HFFc6 (cell line): ENCODE measurements at places on chromosomes 16 and 17.
A peak's percentile ranks its signal among the peaks of the same experiment; 100 is the strongest.

- DNase-seq: no peak
These were observed 555 bp downstream of the HDAC5 start for GRCh38 chr17:44122816-44123355.

DNA sequence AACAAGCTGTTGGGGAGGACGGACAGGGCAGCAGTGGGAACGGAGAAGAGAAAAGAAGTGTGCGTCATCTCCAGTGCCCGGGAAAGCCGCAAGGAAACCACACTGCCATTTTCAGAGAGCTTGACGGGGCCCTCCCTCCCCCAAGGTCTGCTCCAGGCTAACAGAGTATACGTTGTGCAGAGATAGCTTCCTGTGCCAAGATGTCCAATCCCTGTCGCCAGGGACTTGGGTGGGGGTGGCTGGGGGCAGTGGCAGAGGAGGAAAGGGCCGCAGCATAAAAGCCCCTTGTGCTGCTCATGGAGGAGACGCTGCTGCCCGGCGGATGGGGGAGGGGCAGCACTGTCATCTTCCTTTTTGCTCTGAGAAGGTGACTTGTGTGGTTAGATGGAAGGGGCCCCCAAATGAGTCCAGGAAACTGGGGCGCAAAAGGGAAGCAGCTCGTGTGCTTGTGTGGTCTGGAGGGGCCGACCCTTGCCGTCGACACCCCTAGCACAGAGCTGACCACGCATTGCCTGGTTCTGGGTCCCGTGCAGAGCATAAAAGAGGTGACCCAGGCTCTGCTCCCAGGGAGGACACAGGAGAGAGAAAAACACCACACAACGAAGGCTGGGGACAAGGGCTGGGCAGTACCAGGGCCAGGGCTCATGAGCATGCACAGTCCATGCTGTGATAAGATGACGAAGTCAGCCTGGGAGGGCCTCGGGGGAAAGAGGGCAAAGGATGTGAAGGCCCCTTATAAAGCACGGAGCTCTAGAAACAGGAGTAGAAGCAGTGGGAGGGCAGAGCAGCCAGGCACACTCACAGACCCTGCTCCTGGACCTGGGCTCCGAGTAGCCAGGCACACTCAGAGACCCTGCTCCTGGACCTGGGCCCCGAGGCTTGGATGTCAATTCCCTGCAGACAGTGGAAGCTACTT, 372.7 kb downstream of the SLC39A11 start:
- no peak for DNase-seq

DNA sequence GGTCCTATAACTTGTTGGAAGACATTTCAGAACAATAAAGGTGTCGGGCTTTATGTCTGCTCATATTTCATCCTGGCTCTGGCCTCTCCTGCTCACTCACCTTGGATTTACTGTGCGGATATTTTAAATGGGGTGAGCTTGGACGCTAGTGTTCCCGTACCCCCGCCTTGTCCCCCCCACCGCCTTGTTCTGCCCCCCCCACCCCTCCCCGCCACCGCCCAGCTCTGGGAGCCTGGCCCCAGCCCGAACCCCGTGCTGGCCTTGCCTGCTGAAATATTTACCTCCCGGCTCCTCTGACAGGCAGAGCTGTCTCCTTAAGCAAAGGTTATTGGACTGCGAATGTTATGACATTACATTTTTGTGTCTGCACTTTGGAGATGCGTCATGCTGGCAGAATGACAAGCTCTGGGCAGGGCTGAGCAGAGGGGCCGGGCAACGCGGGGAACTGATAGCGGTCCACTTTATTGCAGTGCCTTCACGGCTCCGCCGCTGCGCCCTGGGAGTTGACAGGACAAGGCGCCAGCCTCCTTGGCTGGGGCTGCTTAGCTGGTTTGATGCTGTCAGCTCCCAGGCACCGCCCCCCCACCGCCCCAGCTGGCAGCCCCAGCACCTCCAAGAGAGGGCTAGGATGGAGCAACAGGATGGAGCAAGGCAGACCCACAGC, 222.5 kb upstream of the GSE1 start:
- peak; percentile 92 for DNase-seq

DNA sequence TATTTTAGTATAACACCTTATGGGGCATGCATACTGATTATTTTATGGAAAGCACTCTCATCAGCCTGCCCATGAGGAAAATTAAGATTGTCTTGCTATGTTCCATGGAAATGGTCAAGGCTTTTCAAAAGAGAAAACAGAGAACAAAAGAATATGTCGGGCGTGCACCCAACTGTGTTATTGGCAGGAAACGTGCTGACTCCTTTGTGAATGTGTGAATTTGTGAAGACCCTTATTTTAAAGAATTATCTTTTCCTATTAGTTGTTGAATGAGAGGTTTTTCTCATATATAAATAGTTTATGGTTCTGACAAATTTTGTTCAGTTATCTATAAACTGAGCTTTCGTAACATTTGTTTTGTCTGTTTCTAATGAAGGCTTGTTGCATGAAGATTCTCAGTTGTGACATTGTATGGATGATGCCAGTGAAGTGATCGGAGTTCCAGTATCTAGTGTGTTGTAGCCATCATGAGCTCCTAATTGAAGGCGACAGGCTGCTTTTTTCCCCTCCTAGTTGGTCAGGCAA, 180.0 kb downstream of the BCAS3 start:
- DNase-seq: no peak

GRCh38 chr17:52148288-52148968, 10.1 kb downstream of the CA10 start:
- DNase-seq: no peak

GRCh38 chr16:59886021-59886420, 1151.9 kb upstream of the GOT2 start:
- DNase-seq: peak; percentile 83

DNA sequence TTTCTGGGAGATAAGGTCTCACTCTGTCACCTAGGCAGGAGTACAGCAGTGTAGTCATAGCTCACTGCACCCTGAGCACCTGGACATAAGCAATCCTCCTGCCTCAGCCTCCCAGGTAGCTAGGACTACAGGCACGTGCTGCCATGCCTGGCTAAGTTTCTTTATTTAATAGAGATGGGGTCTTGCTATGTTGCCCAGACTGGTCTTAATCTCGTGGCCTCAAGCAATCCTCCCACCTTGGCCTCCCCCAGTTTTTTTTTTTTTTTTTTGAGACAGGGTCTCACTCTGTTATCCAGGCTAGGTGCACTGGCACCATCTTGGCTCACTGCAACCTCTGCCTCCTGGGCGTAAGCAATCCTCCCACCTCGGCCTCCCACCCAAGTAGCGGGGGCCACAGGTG, 21.1 kb downstream of the DDX19B start:
- DNase-seq: no peak

- DNase-seq: no peak
These were observed 17.2 kb upstream of the TMEM92 start for GRCh38 chr17:50256826-50257618.
